Esophagus squamous epithelium (tissue), 5 donors: ENCODE measurements at places on chromosomes 1 and 21. TPM values are rescaled to one million over a fixed set of nuclear protein-coding genes. Genes with fewer than 3 reads are reported as not detected.

- DNase-seq = no peak
Measured at GRCh38 chr1:113929750-113930498, 800 bp downstream of the HIPK1 start.

DNA sequence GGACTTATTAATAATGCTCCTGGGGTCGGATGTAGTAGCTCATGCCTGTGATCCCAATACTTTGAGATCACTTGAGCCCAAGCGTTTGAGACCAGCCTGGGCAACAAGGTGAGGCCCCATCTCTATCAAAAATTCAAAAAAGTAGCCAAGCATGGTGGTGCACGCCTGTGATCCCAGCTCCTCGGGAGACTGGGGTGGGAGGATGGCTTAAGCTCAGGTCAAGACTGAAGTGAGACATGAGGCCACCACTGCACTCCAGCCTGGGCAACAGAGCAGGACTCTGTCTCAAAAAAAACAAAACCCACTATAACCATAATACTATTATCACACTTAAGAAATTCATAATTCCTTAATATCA lies 1.6 kb upstream of the DEGS1 start:
- DNase-seq = no peak

GRCh38 chr1:27832762-27833161 lies 2.2 kb downstream of the PPP1R8 start:
- DNase-seq = no peak

SPRR2D gene
- 552 TPM for total RNA-seq

SLC16A4 gene
- 4.2 TPM for total RNA-seq
